Right hindlimb (tissue), 1 donor: ENCODE measurements at places on chromosomes 2 and 18.

DNA sequence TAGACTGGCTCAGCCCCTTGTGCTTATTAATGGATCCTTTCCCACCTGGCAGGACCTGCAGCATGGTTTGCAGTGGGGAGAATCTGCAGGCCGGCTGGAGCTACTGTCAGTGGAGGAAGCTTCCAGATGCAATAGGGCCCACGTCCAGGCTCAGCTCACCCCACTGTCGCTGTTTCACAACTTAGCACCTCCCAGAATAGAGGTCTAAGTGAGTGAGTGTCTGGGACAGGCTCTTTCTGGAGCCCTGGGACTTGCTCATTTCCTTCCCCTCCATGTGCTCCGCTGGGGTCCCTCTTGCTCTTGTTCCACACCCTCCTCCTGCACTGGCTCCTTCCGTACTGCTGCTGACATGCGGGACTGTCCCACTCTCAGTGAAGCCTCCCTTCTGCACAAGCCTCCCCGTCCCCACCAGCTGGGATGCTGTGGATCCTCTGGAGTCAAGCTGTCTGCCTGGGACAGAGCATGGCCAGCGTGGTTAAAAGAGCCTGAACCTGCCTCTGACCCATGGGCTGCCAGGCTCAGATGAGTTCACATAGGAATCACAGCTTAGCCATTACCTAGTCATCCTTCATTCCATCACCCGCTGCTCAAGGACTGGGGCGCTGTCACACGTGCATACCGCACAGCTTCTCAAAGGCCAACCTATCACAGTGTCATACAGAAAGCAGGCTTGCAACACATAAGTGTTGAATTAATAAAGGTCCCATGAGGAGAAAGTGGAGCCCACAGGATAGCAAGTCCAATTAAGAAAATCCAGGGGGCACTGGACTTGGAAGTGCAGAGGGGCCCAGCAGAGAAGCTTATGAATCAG, 135.9 kb downstream of the ACKR3 start:
- DNase-seq, result no peak

- DNase-seq, result peak; percentile 16
Measured at GRCh38 chr18:79579807-79580497, 99.7 kb upstream of the CTDP1 start.

GRCh38 chr2:113692698-113693428, 63.6 kb downstream of the SLC35F5 start:
- DNase-seq, result no peak

- DNase-seq, result no peak
Measured at GRCh38 chr2:3430740-3431490, 51.4 kb downstream of the TRAPPC12 start.

DNA sequence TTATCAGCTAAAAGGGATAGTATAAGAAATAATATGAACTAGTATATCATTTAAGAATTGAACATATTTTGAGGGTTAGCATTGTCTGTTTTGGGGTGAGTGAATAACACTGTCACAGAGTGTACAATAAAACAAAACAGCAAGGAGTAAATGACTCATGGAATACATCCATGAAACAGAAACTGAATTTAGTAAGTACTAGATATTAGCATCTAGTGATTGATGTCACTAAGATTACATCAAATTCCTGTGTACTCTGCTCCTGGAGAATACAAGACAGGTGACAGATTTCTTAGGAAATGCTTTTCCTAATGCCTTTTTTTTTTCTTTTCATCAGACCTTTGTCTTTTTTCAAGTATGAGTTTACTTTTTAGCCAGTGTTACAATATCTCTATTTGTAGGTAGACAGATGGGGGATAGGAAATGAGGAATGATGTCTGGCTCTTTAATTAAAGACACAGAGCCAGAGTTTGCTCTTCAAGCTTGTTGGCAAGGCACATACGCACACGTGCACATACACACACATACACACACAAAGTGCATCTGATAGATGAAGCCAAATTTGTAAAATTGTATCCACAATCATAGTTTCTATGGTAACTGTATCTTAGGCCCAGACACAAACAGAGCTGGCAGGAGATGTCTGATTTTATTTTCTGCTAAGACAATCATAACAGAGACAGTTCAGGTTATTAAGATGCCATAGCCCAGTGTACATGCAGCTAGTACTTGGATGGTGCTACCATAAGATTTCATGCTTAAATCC, 138.2 kb upstream of the NRP2 start:
- DNase-seq, result no peak

GRCh38 chr2:130251873-130252620, 53.8 kb upstream of the TUBA3E start:
- DNase-seq, result no peak

DNA sequence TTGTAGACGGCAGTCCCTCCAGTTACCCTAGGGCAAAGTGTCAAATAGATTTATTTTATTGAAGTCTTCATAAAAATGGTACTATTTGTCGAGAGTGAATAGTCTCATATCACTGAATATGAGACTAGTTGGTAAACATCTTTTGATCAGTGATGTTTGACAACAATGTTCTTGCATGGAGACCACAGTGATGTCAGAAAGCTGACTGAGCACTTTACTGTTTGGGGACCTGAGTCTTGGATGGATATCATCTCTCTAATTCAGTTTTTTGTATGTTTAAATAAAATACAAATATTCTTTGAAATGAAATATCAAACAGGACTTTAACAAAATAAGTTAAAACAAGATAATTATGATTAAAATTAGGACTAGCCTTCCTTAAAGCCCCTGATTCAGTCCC, 1315.4 kb upstream of the NRXN1 start:
- no peak for DNase-seq

DNA sequence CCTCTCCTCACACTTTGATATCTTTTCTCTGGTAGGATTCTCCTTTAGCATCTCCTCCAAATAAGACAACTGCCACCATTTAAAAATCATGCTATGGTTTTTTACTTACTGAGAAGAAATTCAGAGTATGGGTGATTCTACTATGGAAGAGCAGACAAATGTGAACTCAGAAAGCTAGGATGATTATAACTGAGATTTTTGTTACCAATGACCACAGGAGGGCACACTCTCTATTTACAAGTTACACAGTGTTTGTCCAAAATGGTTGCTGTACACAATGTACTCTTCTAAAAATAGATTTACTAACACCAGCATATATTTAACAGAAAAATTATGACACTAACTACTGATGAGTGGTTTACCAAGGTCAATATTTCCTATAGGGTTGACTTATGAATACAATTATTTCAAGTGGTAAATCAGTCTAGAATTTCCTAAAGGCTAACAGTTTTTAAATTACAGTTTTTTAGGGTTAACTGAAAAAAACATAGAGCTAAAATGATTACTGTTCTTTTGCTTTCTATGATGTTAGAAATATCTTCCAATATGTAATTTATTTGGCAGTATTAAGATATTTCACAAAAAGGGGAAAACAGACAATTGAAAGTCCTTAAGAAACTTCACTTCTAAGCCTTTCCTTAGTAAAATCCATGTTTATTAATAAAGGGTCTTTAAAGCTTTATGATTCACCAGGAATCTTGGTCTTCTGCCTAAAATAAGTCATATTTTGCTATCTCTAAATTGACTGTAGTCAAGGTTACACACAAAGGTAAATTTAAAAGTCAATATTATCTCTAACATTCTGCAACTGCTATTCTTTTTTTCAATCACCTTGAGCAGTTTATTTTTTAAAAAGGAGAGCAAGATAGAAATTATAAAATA, 57.2 kb downstream of the MAP4K3 start:
- DNase-seq, result no peak

DNA sequence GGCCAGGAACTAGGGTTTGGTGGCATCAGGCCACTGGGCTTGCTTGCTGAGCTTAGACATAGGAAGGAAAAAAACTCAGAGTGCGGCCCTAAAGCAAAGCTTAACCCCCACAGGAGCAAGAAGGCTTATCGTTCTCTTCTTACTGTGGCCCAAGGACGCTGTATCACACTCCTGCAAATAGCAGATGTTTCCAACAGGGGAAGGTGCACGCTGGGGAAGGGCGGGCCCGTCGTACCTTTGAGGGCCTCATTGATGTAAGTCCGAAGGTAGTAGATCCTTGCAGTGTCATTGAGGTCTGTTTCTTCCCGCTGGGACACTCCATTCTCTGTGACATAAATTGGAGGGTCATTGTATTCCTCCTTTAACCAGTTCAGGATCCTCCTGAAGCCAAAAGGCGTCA, 46.6 kb downstream of the LCT start:
- DNase-seq, result no peak

DNA sequence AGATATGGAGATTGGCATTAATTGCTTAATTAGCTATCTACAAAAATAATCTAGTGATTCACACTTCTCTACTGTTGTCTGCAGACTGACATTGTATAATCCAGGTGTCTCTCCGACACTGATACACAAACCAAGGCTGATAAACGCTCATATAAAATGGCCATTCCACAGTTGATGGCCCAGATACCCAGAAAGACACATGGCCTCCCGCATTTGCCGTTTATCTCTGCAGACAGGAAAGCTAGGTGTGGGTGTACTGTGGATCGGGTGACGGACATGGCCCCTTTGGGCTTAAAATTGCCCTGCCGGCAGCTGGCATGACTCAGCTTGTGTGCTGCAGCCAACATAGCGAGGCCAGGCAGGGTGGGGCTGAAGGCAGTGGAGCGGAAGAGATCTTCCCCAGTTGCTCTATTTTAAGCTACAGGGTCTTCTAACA, 18.5 kb downstream of the PMAIP1 start:
- peak; percentile 65 for DNase-seq

DNA sequence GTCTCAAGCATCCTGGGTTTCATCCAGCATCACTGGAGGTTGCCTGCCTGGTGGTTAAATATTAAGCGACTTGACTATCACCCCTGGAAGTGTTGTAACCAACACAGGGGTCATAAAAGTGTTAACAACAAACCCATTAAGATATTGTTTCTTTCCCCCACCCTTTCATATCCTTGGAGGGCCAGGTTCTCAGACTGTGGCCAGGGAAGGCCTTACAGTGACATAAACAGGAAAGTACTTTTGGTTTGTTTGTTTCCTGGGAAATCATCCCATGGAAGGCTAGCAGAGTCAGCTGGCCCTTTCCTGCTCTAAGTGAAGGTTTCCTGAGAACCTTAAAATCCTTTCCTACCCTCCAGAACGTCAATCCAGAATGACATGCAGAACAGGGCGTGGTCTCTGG, 160.9 kb downstream of the CLIP4 start:
- no peak for DNase-seq

GRCh38 chr18:9803698-9804516, 81.9 kb upstream of the TXNDC2 start:
- DNase-seq, result peak; percentile 58

DNA sequence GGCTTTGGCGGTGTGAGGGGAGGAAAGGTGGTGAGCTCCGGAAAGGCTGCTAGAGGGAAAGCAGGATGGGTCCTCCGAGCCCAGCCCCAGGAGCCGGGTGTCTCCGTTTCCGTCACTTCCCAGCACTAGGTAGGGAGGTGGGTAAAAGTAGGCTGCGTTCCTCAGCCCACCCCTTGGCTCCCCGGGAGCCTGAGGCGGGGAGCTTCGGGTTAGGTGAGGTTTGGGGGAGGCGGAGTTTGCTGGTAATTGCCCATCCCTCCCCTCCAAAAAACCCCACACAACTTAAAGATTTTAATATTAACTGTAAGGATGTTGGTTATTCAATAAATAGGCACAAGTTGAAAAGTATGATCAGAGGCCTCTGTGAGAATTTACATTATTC, 552 bp upstream of the ATF2 start:
- no peak for DNase-seq

DNA sequence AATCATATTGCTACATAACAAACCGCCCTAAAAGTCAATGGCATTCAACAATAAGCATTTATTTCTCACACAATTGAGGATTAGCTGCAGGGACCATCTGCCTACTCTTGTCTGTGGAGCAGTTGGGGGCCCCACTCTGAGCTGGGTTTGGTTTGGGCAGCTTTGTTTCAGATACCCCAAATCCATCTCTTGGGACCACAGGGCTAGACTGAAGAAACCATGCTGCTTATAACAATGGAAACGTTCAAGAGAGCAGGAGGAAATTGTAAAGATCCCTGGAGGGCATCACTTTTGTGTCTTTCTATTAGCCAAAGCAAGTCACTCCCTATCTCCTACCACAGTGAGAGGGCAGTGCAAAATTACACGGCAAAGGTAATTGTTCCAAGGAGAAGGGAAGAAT, 146.5 kb upstream of the MGAT5 start:
- no peak for DNase-seq

GRCh38 chr2:193382583-193382982, 1187.8 kb upstream of the TMEFF2 start:
- DNase-seq, result no peak

- DNase-seq, result no peak
Measured at GRCh38 chr18:46402396-46402795, 254.6 kb downstream of the LOXHD1 start.

GRCh38 chr2:45040786-45041185, 31.5 kb upstream of the SIX2 start:
- no peak for DNase-seq

DNA sequence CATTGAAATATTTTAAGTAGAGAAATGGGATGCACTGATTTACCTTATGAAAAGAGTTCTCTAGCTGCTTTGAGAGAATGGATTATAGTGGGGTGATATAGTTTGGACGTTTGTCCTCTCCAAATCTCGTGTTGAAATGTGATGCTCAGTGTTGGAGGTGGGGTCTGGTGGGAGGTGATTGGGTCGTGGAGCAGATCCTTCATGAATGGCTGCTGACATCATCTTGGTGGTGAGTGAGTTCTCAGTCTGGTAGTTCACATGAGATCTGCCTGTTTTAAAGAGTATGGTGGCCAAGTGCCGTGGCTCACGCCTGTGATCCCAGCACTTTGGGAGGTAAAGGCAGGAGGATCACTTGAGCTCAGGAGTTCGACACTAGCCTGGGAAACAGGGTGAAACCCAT, 58.7 kb upstream of the SH3RF3 start:
- DNase-seq, result no peak

DNA sequence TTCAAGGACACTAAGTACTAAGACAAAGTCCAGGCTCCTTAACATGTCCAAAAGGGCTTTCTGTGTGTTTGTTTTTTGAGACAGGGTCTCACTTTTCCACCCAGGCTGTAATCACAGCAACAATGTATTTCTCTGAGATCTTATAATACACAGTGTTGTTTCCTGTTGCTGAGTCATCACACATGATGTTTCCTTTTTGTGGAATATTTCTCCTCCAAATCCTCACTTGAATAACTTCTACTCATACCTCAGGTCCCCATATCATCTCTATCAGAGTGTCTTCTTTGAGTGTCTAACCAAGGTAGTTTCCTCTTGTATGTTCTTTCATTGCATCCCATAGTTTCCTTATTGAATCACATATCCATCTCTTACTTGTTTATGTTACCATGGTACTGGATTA, 632.0 kb upstream of the PIK3C3 start:
- no peak for DNase-seq

- no peak for DNase-seq
Measured at GRCh38 chr2:46385786-46386577, 88.8 kb downstream of the EPAS1 start.

- peak; percentile 37 for DNase-seq
Measured at GRCh38 chr2:28137221-28137620, 246.7 kb downstream of the BABAM2 start.

DNA sequence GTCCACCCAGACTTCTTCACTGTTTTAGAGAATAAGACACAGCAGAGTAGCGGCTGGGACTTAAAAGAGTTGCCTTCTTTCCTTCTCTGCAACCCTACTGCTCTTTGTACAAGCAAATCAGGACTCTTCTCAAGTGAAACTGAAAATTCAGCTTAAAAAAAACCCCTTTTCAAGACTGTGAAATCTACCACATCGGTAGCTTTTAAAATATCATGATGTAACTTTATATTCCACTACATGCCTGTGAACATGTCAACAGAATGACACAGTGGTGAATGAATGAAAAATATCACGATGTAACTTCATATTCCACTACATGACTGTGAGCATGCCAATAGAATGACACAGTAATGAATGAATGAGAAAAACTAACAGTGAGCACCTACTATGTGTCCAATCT, 53.4 kb downstream of the TCF4 start:
- no peak for DNase-seq
